ENCODE measurements at places on chromosomes 2 and 18.

DNA sequence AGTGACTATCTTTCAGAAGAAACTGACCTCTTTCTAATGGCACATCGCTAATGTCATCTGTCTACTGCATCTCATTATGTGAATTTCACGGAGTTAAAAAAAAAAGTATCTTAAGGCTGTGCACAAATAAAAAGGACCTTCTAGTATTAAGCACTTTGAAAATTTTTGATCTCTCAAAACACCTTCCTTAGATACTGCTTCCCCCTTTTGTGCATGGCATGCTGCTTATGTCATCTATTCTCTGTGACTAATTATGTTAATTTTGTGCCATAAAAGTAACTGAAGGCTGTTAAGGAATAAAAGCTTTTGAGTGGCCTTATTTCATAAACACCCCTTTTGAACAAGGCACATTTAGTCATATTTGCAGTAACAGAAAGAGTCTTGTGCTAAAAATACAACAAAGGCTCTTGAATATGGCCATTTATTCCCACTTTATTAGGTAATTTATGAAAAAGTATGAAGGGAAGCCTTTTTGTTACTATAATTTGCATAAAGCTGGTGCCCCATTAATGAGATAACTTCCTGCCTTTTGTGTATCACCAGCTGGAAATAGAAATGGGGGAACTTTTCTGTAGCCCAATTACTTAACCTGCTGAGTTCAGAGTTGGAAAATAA is 1412.0 kb upstream of the ZEB2 start:
- DNase-seq: no peak

- peak; percentile 6 for DNase-seq
These were observed 17.9 kb downstream of the CYP26B1 start for GRCh38 chr2:72129681-72130340.

GRCh38 chr18:25250474-25250851 is 101.5 kb downstream of the ZNF521 start:
- no peak for DNase-seq

- DNase-seq: no peak
These were observed 29.7 kb downstream of the INO80D start for GRCh38 chr2:206056286-206056685.

GRCh38 chr2:62570861-62571698 is 65.1 kb upstream of the TMEM17 start:
- no peak for DNase-seq

- DNase-seq: no peak
These were observed 24.8 kb downstream of the CHST10 start for GRCh38 chr2:100392715-100393114.

GRCh38 chr2:169815849-169816248 is 8.9 kb downstream of the METTL5 start:
- DNase-seq: no peak

DNA sequence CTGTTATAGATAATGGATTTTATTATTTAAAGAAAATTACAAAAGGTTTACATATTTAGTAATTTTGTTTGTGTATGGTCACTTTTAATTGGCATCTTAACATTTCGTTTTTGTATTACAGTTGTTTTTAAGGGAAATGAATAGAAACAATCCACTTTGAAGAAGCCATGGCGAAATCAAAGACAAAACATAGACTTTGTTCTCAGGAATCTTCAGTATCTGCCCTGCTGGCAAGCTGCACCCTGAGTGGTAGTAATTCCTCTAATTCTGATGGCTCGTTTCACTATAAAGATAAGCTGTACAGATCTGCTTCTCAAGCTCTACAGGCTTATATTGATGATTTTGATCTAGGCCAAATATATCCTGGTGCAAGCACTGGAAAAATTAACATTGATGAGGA is 2.7 kb downstream of the C18orf54 start:
- DNase-seq: no peak

DNA sequence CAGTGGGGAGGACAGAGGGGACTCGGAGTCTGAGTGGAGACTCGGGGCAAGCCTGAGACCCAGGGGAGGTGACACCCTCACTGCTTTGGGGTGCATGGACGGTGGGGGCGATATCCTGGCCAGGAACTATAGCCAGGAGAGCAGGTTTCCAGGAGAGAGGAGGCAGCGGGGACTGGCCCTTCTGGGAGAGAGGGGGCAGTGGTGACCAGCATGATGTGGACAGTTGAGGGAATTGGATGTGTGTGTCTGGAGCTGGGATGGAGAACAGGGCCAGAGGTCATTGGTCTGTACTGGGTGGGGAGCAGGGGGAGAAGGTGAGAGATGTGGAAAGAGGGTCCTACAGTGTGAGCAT is 63.6 kb downstream of the ACKR3 start:
- DNase-seq: no peak

DNA sequence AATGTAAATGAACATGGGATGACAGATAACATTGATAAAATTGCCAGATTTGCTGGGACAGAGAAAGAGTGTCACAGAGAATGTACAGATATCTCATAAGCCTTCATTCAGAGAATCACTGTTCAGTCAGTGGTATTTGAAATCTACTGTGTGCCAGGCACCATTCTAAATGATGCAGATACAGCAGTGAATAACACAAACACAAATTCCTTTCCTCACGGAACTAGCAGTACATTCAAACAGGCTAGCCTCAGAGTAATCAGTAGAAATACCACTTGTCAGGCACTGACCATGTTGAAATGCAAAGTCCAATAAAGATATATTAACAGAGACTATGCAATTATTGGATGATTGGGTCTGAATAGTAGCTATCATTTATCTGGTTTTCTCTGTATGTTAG is 211.0 kb downstream of the RDH14 start:
- no peak for DNase-seq

DNA sequence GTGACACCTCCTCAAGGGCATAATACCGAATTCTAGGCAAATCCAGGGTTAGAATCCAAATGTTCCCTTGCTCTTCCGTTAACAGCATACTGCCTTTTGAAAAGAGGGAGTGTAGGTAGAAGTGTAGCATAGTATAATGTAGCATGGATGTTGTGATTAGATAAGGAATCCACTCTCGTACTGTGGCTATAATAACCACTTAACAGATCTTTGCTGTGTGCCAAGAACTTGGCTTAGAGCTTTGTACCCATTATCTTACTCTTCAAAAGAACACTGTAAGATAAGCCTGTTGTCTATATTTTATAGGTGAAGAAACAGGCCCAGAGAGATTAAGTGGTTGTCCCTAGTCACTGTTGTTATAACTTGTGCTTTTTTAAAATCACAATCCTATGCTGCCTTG is 24.2 kb downstream of the WDR75 start:
- DNase-seq: no peak

- peak; percentile 87 for DNase-seq
These were observed 38.7 kb downstream of the PKDCC start for GRCh38 chr2:42086500-42086953.

DNA sequence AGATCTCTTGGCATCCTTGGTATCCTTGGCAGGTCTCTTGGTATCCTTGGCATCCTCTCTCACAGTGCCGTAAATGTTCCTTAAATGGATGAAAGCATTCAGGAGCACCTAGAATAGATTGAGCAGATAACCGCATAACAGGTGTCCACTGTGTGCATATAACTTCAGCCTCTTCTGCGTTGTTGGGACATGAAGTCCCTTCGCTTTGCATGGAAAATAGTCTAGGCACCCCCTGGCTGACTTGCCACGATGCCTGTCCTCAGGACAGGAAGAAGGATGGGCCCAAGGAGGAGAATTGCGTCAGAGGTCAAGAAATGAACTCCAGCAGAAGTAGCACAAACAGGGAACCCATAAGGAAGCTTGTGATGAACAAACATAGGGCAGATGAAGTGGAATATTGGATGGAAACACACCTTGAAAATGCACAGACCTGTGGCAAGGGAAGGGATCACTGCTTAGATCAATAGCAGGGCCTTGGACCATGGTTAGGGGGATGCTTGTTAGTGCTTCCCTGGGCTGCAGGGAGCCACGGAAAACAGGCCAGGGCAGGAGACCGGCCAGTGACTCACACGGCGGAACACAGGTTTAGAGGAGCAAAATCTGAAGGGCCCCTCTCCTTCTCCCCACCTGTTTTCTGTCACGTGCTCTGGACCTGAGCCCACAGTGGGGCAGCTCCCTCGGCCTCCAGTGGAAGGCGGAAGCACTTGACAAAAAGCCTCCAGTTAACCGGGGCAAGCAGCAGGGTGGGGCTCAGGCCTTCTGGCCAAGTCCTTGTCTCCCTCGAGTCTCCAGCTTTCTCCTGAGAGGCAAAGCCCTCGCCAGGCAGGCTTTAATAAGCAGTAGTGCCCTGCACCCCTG is 99.2 kb upstream of the ASAP2 start:
- no peak for DNase-seq

DNA sequence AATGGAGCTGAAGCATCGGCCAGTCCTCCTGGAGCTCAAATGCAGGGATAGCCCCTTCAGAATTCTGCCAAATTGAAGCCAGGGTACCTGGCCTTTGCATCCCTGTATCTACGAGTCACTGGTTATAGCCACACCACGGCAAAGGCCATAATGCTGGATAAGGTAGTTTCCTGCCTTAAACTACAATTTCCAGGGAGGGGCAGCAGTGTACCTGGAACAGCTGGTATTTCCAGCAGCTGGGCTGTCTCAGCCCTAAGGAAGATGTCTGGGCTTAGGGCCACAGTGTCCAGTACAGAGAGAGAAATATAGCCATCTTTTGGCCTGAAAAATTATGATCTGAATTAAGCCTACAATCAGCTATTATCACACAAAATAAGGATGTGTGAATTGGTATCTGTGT is 180.3 kb downstream of the GCA start:
- DNase-seq: no peak

DNA sequence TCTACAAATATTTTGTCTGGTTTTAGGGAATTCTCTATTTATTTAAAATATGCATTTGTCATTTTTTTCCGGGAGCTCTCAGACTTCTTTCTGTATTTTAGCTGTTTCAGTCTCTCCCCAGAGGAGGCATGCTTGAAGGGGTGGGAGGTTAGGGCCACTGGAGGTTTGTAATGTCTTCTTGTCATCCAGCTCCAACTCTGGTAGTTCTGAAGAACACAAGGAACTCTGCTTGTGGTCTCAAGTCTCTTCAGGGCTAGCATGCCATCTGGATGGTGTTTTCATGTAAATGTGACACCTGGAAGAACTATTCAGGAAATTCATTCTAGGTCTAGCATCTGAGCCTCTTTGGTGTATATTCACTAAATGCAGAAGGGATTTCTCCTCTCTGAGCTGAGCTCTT is 518.4 kb upstream of the DCC start:
- DNase-seq: no peak

GRCh38 chr18:47115205-47115604 is 35.1 kb downstream of the HDHD2 start:
- no peak for DNase-seq

DNA sequence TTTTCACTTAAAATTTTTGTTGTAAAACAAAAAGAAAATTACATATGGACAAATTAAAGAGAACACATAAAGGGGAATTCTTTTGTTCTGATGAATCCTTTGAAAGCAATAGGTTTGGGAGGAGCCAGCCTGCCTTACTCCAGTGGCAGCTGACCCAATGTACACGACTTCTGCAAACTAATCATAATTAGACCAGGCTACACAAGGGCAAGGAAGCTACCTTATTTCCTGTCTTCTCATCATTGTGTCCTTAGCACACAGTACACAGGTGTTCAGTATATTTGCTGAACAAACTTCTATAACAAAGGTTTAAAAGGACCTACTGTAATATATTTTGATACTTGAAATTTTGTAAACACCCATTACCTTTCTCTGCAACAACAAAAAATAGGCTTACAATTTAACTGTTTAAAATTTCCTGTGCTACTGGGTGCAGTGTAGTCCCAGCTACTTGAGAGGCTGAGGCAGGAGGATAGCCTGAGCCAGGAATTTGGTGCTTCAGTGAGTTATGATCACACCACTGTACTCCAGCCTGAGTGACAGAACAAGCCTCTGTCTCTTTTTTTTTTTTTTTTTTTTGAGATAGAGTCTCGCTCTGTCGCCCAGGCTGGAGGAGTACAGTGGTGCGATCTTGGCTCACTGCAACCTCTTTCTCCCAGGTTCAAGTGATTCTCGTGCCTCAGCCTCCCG is 18.9 kb downstream of the KCNG3 start:
- DNase-seq: no peak

GRCh38 chr2:144946263-144946662 is 426.3 kb upstream of the ZEB2 start:
- DNase-seq: no peak

DNA sequence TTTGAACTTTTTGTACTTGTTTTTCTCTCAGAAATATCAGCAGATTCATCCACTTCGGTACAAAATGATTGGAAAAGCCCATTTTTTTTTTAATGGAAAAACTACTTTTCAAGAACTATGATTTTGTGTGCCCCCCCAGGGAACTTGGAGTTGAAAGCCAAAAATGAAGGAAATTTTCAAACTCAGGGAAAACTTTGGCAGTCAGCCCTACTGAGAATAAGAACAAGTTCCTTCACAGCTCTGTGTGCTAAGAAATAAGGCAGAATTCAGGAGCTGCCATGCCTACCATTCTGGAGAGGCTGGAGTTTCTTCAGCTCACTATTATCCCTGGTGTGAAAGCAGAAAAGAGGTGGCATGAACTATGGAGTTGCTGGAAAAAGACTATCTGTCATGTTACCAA is 226.0 kb upstream of the SLC35G4 start:
- DNase-seq: no peak

GRCh38 chr2:197862246-197862955 is 58.0 kb downstream of the PLCL1 start:
- DNase-seq: no peak

DNA sequence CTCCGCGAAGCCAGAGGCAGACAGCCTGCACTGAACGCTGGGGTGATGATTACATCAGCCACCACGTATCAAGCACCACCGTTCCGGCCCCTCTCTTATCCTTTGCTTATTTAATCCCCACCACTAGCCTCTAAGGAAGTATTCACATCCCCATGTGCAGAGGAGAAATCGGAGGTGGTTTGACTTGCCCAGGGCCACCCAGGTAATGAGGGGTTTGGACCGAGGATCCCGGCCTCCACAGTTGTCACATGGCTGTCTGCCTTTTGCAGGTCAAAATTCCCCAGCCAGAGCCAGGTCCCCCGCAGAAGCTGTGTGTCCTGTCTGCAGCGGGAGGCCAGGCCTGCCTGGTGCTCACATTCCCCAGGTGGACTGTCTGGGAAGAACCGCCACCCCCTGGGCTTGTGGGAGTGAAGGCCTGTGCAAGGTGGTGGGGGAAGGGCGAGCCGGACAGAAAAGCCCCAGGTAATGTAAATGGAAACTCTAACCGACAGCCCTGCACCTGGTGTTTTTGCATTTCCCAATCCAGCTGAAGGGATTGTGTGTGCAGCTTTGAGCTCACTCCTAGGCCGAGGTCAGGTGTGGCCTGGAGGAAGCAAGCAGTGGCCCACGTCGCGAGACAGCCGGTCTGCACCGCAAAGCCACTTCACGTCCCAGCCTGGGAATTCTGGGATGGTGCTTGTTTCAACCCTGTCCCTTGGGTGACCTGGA is 108.5 kb upstream of the ID2 start:
- DNase-seq: no peak

Measured in SK-N-SH (cell line).